Forelimb muscle (tissue), 1 donor: ENCODE measurements at places on chromosomes 1 and 21. TPM values are rescaled to one million over a fixed set of nuclear protein-coding genes. Genes with fewer than 3 reads are reported as not detected.

Gene TEX50
- polyA plus RNA-seq: not detected

DNA sequence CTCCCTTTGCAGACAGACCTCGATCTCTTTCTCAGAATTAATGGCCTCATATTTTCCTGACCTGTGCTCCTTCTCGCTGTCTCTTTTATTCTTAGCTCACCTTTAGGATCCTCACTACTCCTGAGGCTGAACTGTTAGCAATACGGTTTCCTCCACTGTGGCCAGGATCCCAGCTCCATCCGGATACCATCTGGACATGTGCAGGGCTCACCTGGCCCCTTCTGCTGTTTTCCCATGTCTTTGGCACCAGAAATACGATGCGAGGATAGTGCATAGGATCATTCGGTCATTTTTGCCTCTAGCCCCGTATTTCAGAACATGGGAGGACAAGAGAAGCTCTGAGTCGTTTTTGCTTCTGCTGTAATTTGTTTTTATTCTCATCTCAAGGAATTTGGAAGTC, 108.5 kb upstream of the KIF26B start:
- no peak for DNase-seq

DNA sequence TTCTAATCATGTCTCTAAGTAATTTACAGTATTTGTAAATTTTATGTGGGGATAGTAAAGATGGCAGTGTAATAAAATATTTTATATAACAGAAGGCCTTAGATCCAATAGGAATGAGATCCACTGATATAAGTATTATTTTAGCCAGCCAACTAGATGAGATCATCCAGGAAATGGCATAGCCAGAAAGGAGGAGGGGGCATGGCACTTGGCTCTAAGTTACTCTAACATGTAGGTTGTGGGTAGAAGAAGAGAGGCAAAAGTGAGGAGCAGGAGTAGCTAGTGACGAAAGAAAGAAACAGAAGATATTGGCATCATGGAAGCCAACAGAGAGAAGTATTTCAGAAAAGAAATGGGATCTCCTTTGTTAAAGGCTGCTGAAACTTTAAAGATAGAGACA, 426.1 kb downstream of the PTPRC start:
- no peak for DNase-seq

Gene BNIPL
- polyA plus RNA-seq: 0.70 TPM

GRCh38 chr1:158046715-158047510, 53.5 kb downstream of the KIRREL1 start:
- no peak for DNase-seq

DNA sequence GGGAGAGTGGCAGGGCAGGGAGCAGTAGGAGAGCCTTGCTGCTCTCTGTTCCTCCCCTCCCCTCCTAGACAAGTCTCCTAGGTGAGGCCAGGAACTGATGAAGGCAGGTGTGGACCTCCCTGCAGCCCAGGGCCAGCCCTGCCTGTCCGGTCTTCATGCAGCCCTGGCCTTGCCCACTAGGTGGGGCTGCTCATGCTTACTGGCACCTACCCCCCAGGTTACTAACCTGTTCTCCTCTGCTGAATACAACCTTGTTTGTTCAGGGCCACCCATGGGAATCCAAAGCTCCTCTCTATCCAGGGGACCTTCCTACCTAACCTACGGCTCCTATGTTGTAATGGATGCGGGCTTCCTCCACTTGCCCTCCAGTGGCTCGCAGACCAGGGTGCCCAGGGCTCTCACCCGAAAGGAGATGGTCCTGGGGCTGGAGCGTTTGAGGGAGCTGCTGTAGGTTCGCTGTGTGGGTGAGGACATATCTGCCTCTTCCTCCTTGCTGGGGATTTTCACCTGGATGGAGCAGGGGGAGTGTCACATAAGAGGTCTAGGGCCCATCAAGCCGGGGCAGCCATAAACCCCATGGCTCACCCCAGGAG, 7.9 kb upstream of the TNNT2 start:
- DNase-seq: no peak

Gene ZNF691
- 10.8 TPM for polyA plus RNA-seq

- no peak for DNase-seq
These were observed 31.6 kb downstream of the NID1 start for GRCh38 chr1:236033336-236033735.

Gene SPATA6
- 8.4 TPM for polyA plus RNA-seq

GRCh38 chr1:47950471-47950870, 46.7 kb downstream of the TRABD2B start:
- no peak for DNase-seq

DNA sequence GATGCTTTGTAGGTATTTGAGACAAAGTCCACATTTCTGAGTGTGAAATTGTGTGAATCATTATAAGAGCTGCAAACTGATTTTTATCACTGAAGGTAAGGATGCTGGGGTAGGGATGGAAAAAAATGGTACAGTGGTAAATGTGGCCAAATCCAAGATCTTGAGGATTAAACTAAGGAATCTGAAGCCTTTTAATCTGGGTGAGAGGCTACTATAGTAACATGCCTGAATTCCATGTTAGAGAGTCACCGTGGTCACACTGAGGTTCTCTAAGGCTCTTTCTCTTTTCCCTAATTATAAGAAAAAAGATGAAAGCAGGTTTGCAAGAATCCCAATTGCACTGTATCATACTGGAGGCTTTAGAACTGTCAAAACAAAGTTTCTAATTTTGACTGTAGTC, 17.6 kb downstream of the PTGER3 start:
- no peak for DNase-seq
